ENCODE measurements at places on chromosomes 1 and 21.

GRCh38 chr1:181216591-181216994, 128.1 kb downstream of the IER5 start:
- DNase-seq = no peak

- DNase-seq = no peak
Measured at GRCh38 chr1:167728818-167729410, 7.1 kb downstream of the MPZL1 start.

GRCh38 chr1:221458447-221459156, 283.3 kb downstream of the DUSP10 start:
- DNase-seq = no peak

GRCh38 chr1:47837056-47837830, 159.9 kb downstream of the TRABD2B start:
- DNase-seq = no peak

DNA sequence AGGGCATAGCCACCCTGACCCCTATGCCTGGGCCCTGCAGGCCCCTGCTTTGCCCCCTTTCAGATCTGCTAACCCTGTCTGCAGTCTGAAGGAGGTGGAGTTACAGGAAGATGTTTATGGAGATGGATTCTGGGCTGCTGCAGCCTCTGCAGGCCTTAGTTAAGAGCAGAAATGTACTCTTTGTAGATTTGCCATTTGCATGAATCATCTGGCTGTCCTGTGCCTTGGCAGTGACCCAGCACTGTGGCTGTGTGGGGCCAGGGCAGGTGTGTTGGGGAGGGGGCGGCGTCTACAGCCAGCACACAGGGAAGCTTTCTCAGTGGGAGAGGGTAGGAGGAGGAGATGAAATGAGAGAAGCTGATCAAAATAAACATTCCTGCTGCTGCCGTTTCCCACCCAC, 867.3 kb downstream of the PLA2G4A start:
- DNase-seq = no peak

DNA sequence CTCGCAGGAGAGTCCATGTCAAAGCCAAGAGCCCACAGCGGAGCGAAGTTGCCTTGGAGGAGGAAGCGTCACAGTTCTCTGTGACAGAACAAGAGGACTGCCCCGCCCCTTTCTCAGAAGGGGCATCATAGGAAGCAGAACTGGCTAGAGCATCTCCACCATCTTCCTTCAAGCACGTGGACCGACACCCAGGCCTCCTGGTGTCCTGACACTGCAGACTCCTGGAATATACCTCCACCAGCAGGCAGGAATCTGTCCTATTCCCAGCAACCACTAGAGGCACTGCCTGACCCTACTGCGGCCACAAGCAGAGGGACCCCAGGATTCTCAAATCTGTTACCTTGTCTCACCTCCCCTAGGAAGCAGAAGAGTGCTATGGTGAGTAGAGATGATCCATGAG, 37.8 kb downstream of the GPA33 start:
- no peak for DNase-seq

DNA sequence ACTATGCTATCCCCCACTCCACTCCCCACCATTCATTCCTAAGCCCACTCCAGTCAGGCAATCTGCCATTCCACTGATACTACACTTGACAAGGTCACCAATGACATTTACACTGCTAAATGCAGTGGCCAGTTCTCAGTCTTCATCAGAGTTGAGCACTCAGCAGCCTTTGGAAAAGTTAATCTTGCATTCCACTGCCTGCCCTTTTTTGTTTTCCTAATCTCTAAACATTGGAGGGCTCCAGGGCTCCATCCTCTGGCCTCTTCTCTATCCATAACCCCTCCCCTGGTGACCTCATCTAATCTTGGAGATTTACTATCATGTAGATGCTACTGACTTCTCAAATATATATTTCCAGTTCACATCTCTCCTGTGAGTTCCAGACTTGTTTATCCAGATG, 70.9 kb upstream of the S1PR1 start:
- DNase-seq = no peak

- DNase-seq = no peak
Measured at GRCh38 chr1:183403498-183403897, 14.7 kb downstream of the NMNAT2 start.

DNA sequence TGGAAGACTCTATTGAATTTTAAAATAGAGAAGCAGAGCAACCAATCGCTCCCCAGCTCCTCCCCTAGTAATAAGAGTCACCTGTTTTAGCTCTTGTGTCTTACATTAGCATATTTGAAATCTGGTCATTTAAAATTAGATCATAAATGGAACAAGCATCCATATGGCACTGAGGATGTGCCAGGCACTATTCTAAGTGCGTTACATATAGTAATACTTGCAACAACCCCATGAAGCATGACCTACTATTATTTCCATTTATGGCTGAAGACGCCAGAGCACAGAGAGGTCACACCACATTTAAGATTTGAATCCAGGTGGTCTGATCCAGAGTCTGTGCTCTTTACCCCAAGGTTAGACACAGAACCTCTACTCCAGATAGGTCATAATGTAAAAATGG, 82.0 kb upstream of the HIVEP3 start:
- no peak for DNase-seq

- peak; percentile 66 for DNase-seq
Measured at GRCh38 chr1:9289090-9289534, 3.6 kb upstream of the SPSB1 start.

DNA sequence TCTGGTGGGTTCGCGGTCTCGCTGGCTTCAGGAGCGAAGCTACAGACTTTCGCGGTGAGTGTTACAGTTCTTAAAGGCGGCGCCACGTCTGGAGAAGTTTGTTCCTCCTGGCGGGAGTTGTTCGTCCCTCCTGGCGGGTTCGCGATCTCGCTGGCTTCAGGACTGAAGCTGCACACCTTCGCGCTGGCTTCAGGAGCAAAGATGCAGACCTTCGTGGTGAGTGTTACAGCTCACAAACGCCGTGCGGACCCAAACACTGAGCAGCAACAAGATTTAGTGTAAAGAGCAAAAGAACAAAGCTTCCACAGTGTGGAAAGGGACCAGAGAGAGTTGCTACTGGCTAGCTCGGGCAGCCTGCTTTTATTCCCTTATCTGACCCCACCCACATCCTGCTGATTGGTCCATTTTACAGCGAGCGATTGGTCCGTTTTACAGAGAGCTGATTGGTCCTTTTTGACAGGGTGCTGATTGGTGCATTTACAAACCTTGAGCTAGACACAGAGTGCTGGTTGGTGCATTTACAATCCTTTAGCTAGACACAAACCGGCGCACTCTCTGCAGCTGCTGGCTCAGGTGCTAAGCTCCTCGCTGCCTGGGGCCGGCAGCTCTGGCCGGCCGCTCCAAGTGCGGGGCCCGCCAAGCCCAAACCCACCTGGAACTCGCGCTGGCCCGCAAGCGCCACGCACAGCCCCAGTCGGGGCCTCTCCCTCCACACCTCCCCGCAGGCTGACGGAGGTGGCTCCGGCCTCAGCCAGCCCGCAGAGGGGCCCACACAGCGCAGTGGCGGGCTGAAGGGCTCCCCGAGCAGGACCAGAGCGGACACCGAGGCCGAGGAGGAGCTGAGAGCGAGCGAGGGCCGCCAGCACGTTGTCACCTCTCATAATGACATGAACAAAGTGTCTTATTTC, 172.8 kb upstream of the KCTD3 start:
- DNase-seq = no peak

DNA sequence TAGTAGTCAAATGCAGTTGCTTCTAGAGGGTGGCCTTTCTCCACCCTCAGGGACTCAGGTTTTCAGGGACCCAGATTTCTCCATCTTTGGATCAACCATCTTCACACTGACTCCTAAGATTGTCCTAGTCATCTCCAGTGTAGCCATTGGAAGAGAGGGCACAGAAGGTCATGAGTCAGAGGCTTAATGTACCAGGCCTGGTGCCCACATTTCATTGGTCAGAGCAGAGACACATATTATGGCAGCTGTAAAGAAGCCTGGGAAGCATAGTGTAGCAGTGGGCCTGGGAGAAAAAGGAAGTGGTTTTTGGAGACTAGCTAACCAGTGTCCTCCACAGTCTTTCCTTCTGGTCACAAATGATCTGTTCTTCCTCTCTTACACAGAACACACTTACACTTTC, 122.5 kb downstream of the GIPC2 start:
- no peak for DNase-seq

GRCh38 chr1:231885209-231885854, 258.7 kb downstream of the DISC1 start:
- DNase-seq = no peak

GRCh38 chr1:85334962-85335361, 58.5 kb upstream of the BCL10 start:
- no peak for DNase-seq

DNA sequence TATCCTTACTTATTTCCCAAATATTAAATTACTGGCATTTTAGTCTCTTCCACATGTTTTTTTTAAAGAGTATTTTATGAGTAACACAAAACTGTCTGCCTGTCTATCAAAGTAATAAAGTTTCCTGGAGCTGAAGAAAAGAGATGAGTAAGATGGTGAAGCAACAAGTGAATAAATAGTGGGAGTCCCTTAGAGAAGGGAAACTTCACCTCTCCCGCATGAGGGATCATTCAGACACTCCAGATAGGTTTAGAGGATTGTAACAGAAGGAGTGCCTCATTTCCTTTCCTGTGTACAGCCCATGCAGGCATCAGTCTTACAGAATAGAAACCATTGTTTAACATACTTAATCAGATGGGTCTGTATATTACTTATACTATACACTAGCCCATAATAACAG, 205.7 kb downstream of the USP25 start:
- DNase-seq = no peak

DNA sequence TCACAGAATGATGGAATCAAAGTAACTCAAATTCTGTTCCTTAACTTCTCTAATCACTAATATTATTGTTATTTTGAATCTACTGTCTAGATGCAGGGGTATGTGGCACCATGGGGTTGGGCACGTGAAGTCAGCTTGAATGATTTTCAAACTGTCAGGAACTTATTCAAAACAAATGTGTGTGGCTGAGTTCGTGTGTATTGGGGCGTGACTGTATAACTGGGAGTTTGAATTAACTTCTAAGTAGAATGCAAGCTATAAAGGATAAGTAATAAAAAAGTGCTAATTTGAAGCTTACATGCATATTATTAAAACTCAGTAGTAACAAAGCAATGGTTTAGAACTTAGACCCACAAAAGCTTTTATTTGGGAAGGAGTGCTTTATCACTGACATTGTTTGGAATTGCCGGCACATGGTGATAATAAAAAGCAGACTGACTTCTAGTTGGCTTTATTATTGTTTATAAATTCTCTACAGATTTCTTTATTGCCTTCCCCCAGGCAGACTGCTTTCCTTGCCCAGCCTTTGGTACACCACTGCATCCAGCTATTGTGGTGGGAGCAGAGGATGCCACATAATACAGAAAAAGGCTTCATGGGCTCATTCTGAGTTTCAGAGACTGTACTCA, 84.3 kb downstream of the TENT5C start:
- no peak for DNase-seq

DNA sequence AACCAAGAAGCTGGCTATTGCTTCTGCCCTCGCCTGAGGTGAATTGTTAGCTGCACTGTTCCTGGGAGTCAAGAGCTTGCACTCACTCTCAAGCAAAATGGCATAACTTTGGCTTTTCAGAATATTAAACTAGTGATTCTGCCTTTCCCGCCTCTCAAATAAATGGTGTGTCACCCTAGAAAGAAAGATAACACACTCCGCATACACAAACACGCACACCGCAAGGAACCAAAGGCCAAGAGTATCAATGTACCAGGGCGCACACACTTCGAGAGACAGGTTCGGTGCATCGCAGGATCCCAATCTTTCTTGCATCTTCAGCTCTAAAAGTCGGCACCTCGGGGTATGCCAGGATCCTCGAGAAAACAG, 470 bp upstream of the RTCA start:
- DNase-seq = no peak

DNA sequence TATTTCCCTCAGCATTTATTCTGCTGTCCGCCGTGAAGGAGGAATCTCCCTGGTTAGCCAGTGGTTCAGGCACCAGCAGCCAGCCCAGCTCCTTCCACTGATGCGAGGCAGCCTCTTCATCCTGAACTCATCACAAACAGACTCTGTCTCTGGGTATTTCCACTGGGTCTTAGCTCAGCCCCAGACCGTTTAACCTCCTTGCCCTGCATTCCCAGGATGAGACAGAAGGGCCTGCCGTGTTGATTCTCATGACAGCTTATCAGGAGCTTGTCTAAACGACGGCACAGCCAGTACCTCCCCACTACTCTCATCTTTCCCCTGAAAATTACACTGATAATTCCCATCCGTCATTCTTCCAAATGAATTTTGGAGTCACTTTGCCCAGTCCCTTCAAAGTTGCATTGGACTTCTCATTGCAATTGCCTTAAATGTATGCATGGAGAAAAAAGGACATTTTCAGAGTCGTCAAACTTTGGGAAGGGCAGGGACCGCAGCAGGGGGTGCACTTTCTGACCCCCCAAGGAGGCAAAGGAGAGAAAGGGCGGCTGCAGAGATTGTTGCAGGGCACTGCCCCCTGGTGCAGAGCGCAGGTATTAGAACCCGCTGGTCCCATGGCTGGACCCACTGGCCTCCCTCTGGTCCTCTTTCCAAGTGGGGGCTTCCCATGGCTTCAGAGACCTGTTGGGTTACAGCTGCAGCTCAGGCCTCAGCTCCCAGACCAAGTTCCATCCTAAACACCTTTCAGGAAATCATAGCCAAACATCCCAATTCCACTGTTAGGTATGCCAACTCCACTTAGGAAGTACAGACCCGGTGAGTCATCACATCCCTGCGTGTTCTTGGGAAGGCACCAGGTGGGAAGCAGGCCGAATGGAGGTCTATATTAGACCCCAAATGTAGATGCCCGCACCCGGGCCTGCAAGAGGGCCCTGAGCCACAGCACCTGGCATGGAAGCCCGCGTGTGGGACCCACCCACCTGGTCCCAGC, 3.7 kb upstream of the MEGF6 start:
- no peak for DNase-seq

GRCh38 chr1:214006845-214007244, 19.1 kb downstream of the PROX1 start:
- no peak for DNase-seq

DNA sequence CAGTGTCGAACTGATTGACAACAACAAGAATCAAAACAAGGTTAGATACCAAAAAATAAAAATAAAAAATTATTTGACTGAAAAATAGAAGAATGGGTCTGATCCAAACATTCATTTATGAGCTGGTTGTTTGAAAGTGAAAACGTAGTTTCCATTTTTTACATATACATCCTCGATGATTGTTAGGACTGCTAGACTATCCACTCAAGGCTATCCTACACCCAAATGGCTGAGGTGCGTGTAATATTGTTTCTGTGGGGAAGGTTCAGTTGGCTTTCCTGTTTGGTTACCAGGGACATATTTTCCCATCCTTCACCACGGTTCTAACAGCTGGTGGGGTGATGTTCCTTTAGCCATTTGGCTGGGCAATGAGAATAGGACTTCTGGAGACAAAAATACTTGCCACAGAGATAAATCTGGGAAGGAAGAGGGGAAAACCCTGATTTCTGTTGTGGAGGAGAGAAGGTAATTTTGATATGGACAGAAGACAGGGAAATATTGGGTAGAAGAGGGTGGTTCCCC, 66.3 kb downstream of the MAP3K7CL start:
- no peak for DNase-seq

GRCh38 chr1:18926315-18927081, 24.1 kb upstream of the ALDH4A1 start:
- DNase-seq = peak; percentile 71

DNA sequence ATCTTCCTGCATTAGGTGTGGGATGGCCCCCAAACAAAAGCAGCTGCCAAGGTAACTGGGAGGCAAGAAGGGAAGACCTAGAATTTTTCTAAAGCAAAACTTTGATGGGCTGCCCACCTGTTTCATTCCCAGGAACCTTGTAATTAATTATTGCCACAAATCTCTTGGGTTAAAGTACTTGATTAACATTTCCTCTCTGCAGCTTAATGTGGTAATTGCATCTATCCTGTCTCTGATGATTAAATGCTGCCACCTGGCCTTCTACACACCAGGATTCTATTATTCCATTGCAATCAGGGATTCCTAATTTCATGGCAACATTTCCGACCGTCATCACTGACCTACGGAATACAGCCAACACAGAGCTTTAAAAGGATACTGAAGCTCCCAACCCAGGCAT, 68.3 kb upstream of the RC3H1 start:
- no peak for DNase-seq
